ENCODE measurements at places on chromosomes 4 and X. TPM values are rescaled to one million over a fixed set of nuclear protein-coding genes. Genes with fewer than 3 reads are reported as not detected.

DNA sequence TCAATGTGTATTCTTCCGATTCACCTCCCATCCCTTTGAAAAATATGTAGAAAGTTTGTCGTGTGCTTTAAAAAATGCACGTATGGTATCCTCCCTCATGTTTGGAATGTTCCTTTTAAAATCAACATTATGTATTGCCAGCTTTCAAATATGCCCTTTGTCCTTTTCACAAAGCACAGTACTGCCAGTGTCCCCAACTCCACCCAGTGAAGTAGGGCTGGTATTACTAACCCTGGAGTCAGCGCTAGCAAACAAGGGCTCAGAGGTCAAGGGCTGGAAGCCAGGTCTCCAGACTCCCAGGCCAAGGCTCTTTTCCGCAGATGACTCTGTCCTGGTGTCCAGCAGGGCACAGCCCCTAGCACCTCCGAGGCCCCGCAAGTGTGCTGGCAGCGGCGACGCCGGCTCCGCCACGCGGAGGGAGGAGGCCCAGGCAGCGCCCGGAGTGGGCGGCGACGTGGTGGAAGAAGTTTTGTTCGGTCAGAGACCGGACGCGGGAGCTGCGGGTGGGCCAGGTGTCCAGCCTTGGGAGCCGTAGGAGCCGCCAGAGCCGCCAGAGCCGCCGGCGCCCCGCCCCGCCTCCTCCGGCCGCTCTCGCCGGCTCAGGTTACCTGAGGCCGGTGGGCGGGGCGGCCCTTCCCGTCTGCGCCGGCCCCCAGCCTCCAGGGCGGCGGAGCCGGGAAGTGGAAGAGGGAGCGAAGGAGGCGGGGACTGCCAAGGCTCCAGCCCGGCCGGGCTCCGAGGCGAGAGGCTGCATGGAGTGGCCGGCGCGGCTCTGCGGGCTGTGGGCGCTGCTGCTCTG is at the start of gene IL13RA1:
Gene IL13RA1 (plus strand): TSS at position 720 of the 799 bp plus-strand sequence. CDS start 33 bp downstream, at position 753.
- peak; percentile 12 for DNase-seq

BMP3 gene
- not detected for total RNA-seq

- DNase-seq: no peak
Measured at GRCh38 chrX:128805236-128805635, 718.1 kb downstream of the SMARCA1 start.

DNA sequence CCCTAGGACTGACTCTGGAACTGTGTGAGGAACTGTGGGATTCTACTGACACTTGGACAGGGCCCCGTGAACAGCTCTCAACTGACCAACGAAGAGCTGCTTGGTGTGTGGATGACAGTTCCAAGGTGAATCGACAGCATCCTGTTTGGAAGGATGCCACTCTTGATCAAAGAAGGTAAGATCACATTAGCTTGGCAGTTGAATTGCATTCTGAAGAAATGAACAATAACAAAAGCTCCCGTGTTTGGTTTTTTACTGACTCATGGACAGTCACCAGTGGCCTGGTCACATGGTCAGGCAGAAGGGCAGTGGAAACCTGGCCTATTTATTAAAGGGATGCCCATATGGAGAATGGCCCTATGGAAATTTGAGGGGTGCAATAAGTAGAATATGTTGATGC is 33.1 kb upstream of the GPR34 start:
- DNase-seq: no peak

DNA sequence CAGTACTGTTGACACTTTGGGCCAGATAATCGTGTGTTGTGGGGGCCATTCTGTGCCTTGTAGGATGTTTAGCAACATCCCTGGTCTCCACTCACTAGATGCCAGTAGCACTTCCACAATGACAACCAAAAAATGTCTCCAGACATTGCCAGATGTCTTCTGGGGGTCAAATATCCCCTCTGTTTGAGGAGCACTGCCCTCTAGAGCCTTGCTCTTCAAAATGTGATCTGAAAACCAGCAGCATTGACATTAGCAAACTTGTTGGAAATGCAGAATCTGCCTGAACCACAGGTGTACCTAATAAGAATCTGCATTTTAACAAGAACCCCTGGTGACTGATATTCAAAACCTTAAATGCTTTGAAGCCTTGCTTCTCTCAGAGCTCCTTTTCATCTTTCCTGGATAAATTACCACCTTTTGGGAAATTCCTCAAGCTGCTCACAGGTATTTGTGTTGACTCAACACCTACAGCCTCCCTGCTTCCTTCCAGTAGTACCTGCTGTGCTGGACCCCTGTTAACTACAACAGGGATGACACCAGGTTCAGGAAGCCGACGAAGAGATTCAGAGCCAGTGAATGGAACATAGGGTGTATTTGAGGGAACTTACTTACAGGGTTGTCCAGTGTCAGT is 459.0 kb upstream of the NR3C2 start:
- no peak for DNase-seq
